CD4-positive, alpha-beta T cell treated with Interleukin-17A for 1 hour (primary cell): ENCODE measurements at places on chromosomes 5 and 9.

DNA sequence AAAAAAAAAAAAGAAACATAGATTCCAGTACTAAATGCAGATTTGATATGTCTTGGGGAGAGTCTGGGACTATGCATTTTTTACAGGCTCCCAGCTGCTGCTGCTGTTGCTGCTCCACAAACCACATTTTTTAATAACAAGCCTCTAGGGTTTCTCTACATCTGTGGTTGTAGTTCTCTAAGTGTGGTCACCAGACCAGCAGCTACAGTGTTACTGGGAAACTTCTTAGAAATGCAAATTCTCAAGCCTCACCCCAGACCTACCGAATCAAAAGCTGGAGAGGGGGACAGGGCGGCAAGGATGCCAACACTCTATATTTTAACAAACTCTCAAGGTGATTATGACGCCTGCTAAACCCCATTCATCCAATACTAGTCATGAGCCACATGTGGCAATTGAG lies 293.4 kb upstream of the PTGER4 start:
- peak; percentile 67 for DNase-seq

DNA sequence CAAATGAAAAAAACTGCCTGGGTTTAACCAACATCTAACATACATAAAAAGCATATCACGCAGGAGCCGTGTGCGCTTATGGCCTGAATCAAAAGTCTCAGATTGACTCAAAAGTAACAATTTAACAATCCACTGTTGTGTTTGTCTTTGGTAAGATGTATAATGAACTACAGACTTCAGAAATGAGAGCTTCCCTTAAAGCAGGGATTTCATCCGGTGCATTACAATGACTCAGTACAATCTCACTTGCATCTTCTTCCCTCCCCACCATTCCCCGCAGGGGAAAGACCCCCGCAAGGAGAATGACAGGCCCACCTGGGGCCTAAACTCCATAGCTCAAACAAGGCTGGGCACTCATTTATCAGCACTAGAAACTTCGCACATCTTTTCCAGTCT lies 1.4 kb downstream of the ZFR start:
- peak; percentile 22 for DNase-seq

DNA sequence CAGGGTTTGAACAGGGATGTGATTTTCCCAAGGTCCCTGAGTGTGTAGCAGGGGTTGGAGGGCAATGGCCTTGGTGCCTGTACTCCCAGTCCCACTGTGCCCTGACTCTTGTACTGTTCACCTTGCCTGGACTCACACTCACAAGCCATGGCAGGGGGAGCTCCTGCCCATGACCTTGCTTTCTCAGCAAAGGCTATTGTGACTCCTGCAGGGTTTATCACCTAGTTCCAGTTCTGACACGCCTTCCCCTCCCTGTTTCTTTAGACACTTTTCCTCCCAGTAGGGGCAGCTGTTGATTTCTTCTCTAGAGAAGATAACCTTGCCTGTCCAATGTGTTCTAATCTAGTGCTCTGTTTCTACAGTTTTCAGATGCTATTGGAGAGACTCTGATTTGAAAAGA lies 139.5 kb downstream of the FSTL4 start:
- no peak for DNase-seq

GRCh38 chr9:75117564-75117963 lies 29.2 kb downstream of the OSTF1 start:
- DNase-seq, result no peak

DNA sequence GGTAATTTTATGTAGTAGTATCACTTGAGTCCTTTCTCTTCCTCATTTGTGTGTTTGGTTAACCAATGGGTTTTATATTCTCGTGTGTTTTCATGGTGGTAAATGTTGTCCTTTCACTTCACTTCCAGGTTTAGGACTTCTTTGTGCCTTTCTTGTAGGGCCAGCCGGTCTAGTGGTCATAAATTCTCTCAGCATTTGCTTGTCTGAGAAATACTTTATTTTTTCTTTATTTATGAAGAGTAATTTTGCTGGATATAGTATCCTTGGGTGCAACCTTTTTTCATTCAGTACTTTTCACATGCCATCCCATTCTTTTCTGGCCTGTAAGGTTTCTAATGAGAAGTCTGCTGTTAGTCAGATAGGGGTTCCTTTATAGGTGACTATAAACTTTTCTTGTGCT lies 107.1 kb downstream of the GNA14 start:
- no peak for DNase-seq

DNA sequence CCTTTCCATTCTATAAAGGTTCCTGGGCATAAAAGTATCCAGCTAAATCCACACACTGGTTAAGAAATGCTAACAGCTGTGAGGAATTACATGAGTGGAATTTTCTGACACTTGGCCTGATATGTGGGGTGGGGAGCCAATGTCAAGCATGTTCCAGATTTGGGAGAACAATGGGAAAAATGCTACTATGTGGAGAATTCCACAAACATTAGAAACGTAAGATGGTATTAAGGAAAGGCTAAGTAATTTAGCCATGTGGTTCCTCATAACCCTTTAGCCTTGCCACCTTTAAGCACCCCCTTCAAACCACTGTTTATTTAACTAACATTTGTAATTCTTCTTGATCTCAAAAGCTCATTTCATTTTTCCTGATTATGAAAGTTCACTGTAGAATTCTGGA lies 149.2 kb downstream of the GNA14 start:
- DNase-seq, result no peak

DNA sequence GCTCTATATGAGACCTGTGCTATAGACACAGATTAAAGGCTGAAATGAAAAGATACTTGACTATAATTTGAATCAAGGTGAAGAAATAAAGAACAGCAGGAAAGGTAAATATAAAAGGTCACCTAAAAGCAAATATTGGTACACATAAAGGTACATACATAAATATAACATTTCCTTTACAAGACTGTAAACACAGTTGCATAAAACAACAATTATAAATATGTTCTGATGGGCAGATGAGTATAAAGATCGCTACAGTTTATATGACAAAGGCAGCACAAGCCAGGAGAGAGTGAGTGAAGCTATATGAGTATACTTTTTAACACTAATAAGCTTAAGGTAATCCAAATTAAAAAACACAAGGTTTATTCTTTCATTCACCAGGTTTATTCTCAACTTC lies 114.5 kb downstream of the OXCT1 start:
- DNase-seq, result no peak

- no peak for DNase-seq
Measured at GRCh38 chr9:118659011-118659410, 710.2 kb downstream of the BRINP1 start.

- no peak for DNase-seq
Measured at GRCh38 chr5:31987985-31988710, 186.0 kb downstream of the GOLPH3 start.

GRCh38 chr5:96506376-96506775 lies 73.3 kb upstream of the PCSK1 start:
- no peak for DNase-seq

- no peak for DNase-seq
Measured at GRCh38 chr9:134144801-134145200, 8.9 kb downstream of the WDR5 start.

GRCh38 chr5:121024416-121025311 lies 560.6 kb downstream of the PRR16 start:
- no peak for DNase-seq

GRCh38 chr9:77978086-77978781 lies 53.4 kb downstream of the GNAQ start:
- no peak for DNase-seq

- DNase-seq, result no peak
Measured at GRCh38 chr5:164351245-164351834, 845.9 kb downstream of the MAT2B start.

- DNase-seq, result no peak
Measured at GRCh38 chr9:37471942-37472684, 6.9 kb upstream of the ZBTB5 start.

DNA sequence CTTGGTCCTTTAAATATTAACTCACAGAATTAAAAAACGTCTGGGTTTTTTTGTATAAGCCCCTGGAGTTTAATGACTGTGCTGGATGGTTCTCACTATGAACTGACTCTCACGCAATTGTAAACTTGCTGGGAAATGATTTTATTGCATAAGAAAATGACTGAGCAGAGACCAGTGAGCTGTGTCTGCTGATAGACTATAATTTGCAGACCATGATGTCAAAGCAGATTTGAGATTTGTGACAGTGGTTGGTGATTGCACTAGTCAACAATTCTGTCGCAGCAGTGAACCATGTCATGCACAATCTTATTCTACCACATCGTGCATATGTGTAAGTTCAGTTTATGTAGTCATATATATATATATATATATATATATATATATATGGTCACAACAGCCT lies 85.7 kb upstream of the C9orf72 start:
- DNase-seq, result no peak

GRCh38 chr5:73861313-73861988 lies 235.5 kb downstream of the ARHGEF28 start:
- no peak for DNase-seq

DNA sequence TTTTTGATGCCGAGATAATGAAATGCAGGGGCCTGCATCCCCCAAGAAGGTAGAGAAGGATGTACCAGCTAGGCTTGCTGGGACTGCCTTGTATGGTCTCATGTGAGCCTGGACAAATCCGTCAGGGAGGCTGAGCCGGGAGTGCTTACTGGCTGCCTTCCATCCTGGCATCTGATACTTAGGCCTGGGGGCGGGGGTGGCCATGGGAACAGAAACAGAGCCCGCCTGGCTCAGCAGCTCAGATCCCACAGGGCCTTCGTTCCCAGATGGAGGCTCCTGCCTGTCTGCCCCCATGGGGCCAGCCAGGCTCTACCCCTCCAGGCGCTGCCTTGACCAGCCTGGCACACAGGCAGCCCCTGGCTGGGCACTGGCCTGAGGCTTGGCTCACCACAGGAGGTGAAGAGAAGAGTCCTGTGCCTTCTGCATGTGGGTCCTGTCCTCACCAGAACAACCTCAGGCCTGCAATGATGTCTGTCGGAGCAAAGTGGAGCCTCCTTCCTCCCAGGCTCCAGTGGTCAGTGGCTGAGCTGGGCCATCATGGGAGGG lies 10.5 kb upstream of the SPATA31E1 start:
- no peak for DNase-seq

- DNase-seq, result no peak
Measured at GRCh38 chr9:20016611-20017010, 227.8 kb upstream of the SLC24A2 start.

GRCh38 chr5:180046656-180047055 lies 24.9 kb downstream of the RNF130 start:
- DNase-seq, result no peak

- DNase-seq, result no peak
Measured at GRCh38 chr9:114390952-114391351, 3.2 kb upstream of the AKNA start.

GRCh38 chr5:159133041-159133741 lies 33.5 kb upstream of the EBF1 start:
- peak; percentile 58 for DNase-seq

DNA sequence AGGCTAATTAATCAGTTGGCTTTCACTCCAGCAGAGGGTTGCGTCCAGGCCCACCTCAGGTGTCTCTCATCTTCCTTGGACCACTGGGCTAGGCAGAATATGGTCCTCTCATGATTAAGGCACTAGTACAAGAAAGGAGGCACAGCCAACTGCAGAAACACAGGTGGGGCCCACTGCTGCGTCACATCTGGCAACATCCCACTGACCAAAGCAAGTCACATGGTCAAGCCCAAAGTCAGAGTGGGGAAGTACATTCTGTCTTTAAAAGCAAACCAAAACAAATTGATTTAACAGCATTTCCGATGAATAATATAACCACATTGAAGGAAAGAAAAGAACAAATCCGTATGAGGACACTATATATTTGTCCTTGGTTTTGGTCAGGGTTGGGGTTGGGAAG lies 28.0 kb upstream of the UBTD2 start:
- no peak for DNase-seq

- DNase-seq, result no peak
Measured at GRCh38 chr5:171659896-171660295, 125.7 kb upstream of the SMIM23 start.

- no peak for DNase-seq
Measured at GRCh38 chr5:116738615-116739261, 164.1 kb upstream of the SEMA6A start.

DNA sequence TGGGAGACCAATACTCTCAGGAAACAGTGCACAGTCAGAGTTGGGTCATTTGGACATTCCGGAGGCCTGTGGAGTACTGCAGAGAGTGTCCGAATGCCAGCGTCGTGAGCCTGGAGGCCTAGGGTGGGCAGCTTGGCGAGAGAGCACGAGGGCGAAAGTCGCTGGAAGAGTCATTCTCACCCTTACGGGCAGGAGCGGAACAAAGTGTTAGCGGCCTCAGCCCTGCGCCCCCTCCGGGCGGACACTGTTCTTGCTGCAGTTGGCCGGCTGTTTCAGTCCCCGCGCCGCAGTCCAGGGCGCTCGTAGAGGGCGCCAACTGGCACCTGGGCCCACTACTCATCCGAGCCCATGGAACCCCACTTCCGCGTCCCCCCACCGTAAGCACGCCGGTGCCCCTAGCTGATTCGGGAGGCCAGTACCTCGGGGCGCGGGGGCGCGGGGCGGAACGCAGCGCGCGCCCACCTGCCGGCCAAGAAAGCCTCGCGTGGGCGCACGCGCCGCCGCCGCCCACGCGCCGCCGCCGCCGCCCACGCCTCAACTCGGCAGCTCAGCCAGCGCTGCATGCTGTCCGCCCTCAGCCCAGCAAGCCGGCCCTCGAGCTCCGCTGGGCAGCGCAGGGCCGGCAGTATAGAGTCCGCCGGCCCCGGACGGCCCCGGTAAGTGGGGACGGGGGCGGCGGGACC lies 99.7 kb upstream of the CCL21 start:
- no peak for DNase-seq
